ENCODE measurements at places on chromosomes 1 and 21.

GRCh38 chr21:33522953-33523349, 19.0 kb downstream of the GART start:
- DNase-seq = no peak

DNA sequence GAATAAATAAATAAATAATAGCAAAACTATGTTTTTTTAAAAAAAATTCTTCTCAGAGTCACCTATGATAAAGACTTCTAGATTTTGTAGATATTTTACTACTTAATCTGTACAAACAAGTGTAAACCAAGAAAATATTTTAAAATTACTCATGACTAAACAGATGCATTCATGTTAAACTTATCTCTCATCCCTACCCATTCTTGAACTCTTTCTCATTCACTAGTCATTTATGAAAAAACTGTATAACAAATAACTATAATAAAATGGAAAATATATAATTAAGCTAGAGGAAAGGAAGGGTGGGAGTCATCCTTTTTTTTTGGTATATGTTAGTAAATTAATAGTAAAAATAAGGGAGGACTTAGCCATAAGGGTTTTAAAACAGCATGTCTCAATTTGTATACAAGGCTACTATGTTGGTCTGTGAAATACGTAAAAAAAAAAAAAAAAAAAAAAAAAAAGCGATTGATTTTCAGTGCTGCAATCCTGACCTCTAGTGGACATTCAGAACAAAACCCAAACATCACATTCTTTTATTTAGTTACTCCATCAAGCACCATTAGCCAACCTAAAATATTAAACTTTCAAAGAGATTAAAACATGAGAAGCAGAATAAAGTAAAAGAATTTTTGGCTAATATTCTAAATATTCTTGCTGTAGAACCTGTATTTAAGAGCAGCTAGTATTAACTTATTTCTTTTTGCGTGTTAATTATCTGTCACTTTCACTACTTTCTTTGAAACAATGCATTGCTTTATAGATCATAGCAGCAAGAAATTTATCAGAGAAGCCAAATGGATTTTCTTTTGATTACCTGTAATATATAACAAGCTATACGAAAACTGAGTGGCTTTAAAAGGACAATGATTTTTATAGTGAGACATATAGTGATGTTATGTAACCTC, 255.8 kb upstream of the CACYBP start:
- DNase-seq = no peak

DNA sequence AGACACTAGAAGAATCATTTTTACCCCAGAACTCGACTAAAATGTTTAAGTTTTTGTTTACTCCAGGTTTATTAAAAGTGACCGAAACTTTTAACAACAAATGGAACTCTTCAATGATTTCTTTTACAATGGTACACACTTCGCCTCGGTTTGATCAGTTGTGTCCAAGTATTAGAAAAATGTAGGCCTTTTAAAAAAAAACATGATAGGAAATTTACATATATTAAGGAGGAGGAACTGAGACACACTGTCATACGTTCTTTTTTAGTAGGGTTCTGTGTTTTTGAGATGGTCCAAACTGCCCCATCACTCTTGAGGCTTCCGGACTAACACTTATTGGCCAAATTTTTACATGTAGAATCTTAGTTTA, 1.3 kb downstream of the PRDM2 start:
- DNase-seq = no peak

DNA sequence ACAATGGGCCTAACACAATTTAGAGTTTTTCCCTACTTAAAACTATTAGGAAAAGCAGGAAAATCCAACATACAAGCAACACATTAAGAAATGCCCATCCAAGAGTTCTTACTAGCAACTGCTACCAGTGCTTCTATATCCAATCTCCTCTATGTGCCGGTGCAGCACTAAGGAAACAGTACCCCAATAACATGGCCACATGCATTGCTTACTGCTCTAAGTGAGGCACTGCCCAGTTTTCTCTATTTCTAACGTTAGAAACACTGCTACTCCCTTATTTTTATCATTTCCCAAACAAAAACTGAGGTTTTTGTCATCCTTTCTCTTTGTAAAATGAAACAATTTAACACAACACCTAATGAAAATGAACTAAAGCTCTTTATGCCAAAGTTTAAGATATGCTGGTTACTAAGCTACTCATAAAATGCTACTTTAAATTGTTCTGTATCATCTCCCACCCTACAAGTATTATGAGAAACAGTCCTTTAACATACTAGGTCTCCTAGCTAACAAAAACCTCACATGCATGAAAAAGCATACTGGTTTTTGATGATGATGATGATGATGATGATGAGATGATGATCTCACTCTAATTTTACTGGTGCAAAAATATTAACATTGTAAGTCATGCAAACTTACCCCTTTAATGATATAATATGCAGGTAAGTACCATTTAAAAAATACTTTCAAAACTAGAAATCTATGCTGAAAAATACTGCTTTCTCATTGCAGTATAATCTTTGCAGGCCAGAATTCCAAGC, 90.7 kb upstream of the TTC39A start:
- DNase-seq = no peak

- no peak for DNase-seq
Measured at GRCh38 chr1:169271098-169271497, 96.5 kb downstream of the NME7 start.

DNA sequence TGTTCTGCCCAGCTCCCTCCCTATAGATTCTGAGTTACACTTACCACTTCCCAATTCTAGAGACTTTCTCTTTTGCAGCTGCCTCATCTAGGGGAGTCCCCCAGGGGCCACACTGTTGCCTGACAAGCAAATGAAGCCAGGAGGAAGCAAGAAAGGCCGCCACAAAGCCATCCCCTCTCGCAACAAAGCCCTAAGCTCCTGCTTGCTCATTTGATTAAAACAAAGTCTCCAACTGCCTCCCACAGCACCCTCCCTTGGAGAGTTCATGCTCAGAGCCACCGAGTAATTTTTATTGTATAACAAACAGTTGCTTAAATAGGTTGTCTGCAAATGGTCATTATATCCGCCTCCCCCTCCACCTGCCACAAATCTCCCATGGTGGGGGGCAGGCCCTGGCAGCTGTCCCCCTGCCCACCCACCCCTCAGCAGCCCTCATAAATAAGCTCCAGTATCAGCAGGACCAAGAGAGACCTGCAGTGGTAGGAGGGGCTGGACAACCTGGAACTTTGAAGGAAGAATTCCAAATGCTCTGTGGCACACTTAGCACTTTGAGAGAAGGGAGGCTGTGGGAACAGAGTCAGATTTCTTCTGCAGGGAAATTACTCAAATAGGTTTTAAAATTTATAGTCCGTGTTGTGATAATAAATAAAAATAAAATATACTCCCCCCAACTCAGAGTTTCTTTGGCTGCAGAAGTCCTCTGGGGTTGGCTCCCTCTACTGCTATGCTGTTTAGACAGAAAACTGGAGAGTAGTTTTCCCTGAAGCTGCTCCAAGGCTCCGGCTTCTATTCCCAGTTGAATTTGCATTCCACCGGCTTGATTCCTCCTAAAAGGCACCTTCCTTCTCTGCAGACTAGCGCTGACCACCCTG, 237.5 kb downstream of the TTLL7 start:
- no peak for DNase-seq

GRCh38 chr21:37338671-37339551, 27.7 kb upstream of the DYRK1A start:
- no peak for DNase-seq

DNA sequence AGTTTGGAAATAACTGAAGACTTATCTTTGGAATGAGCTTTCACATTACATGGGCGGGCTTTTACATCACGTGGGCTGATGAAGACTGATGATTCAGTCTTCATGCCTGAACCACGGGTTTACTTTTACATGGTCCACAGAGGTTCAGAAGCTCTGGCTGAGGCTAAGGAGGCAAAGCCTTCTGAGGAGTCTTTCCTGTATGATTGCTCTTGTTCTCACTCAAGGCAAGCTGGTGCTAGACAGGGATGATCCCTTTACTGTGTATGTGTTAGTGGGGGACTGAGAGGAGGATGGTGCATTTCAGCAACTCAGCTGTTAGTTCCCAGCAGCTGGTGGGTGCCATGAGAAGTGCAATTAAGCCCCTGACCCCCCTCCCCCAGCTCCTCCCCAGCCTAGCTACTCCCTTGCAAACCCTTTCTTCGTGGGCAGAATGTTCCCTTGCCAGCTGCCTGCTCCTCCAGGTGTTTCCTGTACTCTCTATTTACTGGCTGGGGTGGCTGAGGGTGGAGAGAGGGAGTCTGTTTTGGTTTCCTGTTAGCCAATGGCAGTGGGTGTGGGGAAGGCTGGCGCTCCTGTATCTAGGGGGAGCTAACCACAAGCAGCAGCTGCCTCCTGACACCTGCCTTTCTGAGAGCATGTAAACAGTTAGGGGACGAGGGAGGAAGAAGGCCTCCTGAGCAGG, 15.4 kb downstream of the BTG2 start:
- peak; percentile 82 for DNase-seq

- DNase-seq = no peak
Measured at GRCh38 chr1:238767321-238767720, 619.0 kb upstream of the CHRM3 start.

Data from CD8-positive, alpha-beta T cell (primary cell).